Osteoblast (primary cell): ENCODE measurements at places on chromosomes 3 and 15. TPM values are rescaled to one million over a fixed set of nuclear protein-coding genes. Genes with fewer than 3 reads are reported as not detected.

- DNase-seq, result peak; percentile 92
These were observed 168.8 kb upstream of the TTC14 start for GRCh38 chr3:180433152-180433551.

STRIT1 gene
- total RNA-seq, result not detected in 2 replicates

DUOXA2 gene
- not detected in 2 replicates for total RNA-seq

TMEM45A gene
- total RNA-seq, result 35.5 and 41.0 TPM in 2 replicates
